ENCODE measurements at places on chromosomes 16 and 17.

- DNase-seq = no peak
Measured at GRCh38 chr17:82914375-82914774, 74.6 kb upstream of the ZNF750 start.

- peak; percentile 58 for DNase-seq
Measured at GRCh38 chr16:83402967-83403366, 404.8 kb upstream of the HSBP1 start.

DNA sequence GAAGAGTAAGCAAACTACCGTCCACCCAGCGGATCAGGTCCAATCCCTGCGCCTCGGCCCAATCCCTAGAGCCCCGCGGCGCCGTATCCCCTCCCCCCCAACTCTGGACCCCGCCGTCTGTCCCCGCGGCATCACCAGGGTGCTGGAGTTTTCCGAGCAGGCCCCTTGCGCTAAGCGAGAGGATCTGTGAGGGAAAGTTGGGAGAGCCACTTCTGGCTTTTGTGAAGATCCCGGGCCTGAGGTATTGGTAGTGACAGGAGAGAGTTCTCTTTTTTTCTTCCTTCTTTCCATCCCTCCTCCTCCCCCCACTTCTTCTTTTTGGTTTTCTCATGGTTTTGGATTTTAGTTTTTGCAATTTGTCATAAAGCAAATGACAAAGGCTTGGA is 3.5 kb upstream of the DLX4 start:
- DNase-seq = no peak

DNA sequence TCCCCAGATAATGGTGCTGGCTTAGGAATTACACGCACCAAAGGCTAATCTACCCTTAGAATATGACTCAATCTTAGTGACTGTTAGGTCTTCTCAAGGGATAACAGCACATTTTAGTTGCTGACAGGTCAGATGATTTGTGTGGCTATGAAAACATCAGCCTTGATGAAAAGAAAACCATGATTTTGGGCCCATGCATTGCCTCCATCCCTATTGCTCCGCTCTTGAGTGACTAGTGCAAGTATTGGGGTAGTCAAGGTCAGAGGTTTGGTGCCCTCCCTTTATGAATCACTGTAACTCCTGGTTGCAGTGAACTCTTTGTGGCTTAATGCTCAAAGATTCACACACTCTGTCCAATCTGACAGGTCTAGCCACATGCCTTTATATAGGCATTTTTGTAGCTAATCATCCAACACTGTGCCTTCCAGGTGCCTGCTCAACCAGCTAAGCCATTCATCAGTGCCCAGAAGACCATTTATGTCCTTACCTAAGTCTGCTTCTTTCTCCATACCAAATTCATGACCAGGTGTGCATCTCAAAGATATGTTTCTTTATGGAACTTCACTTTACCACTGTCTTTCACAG is 251.6 kb downstream of the KCNJ2 start:
- no peak for DNase-seq

GRCh38 chr17:31134576-31134975 is 39.8 kb downstream of the NF1 start:
- no peak for DNase-seq

GRCh38 chr16:3066440-3066748 is 954 bp downstream of the IL32 start:
- DNase-seq = no peak

GRCh38 chr16:19172098-19172780 is 4.2 kb downstream of the SYT17 start:
- DNase-seq = no peak

- no peak for DNase-seq
Measured at GRCh38 chr16:23991066-23991465, 155.3 kb downstream of the PRKCB start.

DNA sequence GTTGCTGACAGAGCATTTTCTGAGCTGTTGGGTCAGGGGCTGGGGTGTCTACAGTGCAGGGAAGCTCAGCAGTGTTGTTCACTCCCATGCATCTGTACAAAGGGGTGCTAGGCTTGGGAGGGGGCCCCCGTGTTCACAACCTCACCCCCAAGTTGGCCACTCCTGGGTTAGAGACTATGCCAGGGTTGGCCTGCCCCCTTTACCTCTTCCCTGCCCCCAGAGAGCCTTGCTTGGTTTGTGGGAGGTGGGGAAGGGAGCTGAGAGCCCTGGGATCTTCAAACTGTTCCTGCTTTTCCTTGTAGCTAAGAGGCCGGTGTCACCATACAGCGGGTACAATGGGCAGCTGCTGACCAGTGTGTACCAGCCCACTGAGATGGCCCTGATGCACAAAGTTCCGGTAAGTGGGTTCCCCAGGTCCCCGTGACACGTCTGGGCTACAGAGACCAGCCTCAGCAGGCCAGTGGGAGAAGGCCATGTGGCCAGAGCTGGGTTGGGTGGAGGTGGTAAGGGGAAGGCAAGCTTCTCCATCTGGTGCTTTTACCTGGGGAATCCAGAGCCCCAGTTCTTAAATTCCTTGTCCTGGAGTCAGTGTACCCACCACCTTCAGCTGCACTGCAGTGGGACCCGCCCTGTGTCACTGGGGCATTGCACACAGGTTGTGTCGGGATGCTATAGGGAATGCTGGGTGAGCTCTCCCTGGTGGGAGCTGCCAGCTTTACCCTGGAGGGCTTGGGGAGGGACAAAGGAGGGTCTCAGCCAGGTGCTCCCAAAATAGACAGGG is 11.8 kb downstream of the GPRC5C start:
- no peak for DNase-seq

GRCh38 chr16:55508941-55509931 is at the start of gene LPCAT2:
Gene LPCAT2 (plus strand): TSS chr16:55509072. CDS start chr16:55509182, 110 bp downstream.
- peak; percentile 18 for DNase-seq

GRCh38 chr17:4974115-4974670 is 6.6 kb upstream of the SPAG7 start:
- DNase-seq = no peak

DNA sequence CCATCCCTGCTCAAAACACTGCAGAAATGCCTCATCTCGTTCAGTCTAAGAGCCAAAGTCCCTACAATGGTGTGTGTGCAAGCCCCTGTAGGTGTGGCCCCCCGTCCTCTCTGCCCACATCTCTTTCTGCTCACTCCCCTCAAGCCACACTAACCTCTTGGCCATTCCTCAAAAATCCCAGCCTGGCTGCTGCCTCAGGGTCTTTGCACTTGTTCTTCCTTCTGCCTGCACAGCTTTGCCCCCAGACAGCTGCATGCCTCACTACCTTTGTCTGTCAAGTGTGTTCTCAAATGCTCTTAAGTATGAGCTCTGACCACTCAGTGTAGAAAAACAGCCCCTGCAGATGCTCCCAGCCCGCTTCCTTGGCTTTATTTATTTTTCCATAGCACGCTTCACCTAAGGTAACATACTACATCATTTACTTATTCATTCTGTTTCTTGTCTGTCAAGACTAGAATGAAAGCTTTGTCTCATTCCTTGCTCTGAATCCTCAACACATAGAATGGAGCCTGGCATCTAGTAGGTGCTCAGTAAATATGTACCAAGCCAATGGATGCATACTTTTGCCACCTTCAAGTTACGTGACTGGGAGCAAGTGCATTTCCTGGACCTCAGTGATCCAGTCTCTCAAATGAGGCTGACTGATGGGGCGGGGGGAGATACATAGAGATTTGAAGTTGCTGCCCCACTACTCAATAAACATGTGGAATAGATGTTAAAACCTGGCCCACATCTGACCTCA is 38.1 kb downstream of the RAI1 start:
- DNase-seq = no peak

DNA sequence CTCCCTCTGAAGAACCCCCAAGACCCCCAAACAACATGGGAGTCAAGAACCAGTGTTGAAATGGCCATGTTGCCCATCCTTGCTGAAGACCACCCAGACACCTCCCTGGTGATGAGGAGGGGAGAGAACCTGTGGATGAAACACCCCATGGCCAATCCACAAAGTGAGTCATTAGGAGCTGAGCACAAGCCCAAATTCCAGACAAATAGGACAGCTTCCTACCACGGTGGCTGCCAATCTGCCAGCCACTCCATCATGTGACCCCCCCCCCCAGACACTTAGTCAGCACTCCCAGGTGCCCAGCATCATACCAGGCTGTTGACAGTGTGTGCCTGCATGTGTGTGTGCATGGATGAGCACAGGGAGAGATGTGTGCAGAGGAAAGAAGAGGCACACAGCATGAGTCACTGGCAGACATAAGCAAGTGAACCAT is 26.4 kb upstream of the RPL38 start:
- no peak for DNase-seq

DNA sequence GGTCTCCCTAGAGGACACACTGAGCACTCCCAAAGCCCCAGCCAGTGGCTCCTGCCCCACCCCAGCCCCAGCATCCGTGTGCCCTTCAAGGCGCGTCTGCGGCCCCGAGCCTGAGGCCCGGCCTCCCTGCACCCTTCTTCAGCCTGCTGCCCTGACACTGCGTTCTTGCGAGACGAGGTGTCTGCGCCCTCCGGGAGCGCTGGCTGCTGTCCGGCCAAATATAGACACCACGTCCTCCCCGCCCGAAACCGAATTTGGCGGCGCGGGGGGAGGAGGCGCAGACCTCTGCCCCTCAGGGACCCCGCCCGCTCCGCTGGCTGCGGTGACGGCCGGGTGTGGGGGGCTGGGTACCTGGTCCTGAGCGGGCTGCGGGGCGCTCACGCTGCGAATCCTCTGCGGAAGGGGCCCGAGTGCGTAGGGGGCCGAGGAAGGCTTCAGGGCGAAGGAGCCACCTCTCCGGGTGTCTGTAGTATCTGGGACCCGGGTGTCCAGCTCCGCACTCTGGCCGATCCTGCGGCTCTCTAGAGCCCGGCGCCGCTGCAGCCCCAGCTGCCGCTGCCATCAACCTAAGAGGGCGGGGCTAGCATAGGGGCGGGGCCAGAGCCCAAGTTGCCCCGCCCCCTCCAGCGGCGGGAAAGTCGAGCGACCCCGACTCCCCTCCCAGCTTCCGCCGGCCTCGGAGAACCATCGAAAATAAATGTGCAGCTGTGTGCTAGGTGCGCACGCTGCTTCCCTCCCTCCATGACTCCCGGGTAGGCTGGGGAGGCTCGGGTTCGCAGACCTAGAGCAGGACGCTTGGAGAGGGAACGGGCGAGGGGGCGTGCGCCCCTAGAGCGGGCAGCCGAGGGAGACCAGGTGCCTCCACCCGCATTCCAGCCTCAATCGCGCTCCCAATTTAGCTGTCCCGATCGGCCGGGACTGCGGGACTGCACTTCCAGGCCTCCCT is at the start of gene CORO6:
TSS of gene CORO6 (minus strand) at position 576 of the 946 bp plus-strand sequence. CDS start 1,491 bp downstream, outside the sequence.
- DNase-seq = peak; percentile 56

GRCh38 chr17:44362949-44363612 is 572 bp downstream of the FAM171A2 start:
- DNase-seq = peak; percentile 48

- DNase-seq = no peak
Measured at GRCh38 chr17:8062435-8062806, 23.6 kb downstream of the ALOX15B start.

- DNase-seq = no peak
Measured at GRCh38 chr16:719815-720446, 1.0 kb upstream of the ANTKMT start.

DNA sequence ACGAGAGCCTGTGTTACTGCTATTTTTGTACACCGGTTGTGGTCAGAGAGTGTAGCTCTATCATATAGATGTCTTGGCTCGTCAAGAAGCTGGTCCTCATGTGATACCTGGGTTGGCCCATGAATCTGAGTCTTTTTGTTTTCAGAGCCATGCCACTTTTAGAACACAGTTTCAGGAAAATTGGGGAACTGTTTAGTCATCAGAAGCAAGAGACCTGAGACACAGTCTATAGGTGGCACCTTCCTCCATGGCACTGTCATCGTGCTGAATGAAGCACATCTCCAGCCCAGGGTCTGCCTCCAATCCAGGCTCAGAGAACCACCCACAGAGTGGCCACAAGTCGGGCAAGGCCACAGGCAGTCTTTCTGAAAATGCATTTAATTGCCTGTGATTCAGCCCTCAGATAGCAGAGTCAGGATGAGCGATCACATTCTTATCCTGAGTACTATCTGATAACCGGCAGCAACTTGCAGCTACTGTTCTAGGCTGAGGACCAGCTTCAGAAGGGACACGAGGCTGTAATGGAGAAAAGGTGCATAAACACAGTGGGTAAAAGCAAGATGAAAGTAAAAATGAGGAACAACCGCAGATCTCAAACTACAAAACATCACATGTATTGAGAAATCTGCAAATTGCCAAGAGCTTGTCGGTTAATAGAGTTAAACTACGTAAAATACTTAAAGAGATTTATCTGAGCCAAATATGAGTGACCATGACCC is 14.2 kb upstream of the HAPSTR1 start:
- DNase-seq = no peak

GRCh38 chr16:57613514-57613913 is 14.9 kb upstream of the ADGRG1 start:
- DNase-seq = no peak

DNA sequence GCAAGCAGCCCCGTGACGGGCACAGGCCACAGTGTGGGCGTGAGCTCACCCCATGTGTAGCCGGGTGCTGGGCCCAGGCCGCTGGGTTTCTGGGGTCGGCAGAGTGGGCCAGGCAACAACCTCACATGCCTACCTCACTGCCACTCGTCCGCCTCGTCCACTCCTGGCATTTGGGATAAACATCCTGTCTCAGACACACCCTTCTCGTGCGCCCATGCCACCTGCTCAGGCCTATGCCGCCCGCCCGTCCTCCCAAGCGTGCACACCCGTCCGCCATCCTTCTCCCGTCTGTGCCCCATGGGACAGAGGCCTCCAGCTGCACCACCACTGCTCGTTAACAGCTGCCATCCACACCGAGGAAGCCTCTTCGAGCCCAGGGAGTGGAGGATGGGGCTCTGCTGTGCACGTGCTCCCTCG is 64.3 kb downstream of the KLHDC4 start:
- DNase-seq = no peak

- peak; percentile 86 for DNase-seq
Measured at GRCh38 chr17:73156166-73156840, 8.5 kb upstream of the SSTR2 start.

DNA sequence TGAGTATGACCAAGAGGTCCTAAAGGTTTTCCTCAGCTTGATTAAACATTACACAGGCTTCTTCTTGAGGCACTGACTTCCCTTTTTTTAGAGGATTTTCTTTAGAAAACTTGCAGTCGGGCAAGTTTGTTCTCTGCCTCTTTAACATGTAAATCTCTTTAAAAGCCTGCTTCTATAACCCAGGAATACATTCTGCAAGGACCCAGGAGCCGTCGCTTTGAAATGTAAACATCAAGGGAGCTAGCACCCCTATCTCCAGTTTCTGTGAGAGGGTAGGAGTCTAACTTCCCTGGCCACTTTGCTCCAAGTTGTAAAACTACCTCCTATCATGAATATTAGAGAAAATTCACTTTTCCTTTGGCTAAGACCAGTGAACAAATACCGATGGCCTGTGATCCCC is 201.5 kb upstream of the CPHXL start:
- no peak for DNase-seq

DNA sequence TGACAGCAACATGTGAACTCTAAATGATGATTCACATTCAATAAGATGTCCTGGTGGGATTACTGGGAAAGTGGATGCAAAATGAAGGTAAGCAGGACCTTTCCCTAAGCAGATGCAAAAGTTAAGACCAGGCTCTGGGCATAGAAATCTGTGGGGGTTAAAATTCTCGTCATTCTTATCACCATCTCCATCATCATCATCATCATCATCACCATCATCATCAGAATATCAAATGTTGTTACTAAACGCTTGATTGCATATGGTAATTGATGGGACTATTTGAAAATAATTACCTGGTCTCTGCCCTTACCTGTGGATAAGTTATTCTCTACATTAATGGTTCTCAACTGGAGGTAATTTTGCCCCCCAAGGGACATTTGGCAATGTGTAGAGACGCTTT is 41.9 kb upstream of the TMEM132E start:
- DNase-seq = no peak

Measured in NCI-H1092 treated with DMSO at 0.1 percent for 48 hours (cell line).